Activated CD8-positive, alpha-beta memory T cell treated with anti-CD3 and anti-CD28 coated beads, Interleukin-2, amount 10 ng/mL, durations not matched to agents 7 days and 5 days (primary cell): ENCODE measurements at places on chromosomes 11 and 22.

- no peak for DNase-seq
Measured at GRCh38 chr11:35927682-35928081, 16.2 kb upstream of the LDLRAD3 start.

DNA sequence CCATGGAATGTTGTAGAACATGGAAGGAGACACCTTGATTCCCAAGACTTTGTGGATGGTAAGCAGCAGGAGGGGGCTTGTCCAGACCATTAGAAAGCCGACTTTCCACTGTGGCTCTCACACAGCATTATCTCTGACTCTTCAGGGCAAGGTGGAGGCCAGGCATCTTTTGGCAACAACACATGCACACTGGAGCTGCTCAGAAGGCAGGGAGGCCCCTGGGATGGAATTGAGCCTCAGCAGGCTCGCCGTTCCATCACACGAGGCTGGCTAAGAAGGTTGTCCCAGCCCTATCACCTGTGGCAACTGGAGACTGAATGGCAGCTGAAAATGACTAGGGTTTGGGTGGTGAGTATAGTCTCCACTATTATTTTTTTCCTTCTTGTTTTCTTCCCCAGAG is 76.3 kb upstream of the TMEM45B start:
- DNase-seq = no peak

GRCh38 chr11:35274909-35275785 is 136.2 kb downstream of the CD44 start:
- DNase-seq = no peak

- DNase-seq = no peak
Measured at GRCh38 chr22:39384750-39385480, 14.7 kb upstream of the TAB1 start.

GRCh38 chr11:69119190-69119589 is 36.5 kb upstream of the SMIM38 start:
- no peak for DNase-seq

DNA sequence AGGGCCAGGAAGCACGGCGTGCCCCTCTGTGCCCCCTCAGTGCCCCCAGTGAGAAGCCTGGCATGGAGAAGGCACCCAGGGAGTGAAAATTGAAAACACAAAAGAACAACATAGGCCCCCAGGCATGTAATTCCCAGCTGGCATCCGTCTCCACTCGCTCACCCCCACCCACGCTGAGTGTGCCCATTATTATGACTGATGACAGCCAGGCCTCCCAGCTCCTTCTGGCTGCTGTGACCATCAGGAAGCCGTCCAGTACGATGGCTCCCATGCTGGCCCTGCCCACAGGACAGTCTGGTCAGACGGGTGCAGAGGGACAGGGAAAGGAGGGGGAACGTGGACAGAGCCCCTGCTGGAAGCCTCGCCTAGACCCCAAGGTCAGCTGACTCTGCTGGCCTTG is 30.1 kb downstream of the ELFN2 start:
- no peak for DNase-seq

GRCh38 chr22:47361247-47361646 is 598.8 kb downstream of the TBC1D22A start:
- DNase-seq = no peak

DNA sequence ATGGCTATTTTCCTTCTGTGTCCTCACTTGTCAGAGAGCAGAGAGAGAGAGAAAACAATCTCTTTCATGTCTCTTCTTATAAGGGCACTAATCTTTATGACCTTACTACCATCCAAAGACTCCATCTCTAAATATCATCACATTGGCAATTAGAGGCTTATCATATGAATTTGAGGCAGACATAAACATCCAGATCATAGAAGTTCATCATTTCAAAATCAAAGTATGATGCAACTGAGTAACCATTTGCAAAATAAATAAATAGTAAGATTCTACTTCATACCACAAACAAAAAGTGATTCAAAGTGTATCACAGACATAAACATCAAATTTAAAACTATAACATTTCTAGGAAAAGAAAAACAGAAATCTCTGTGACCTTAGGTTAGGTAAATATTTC is 504.7 kb upstream of the ARHGAP42 start:
- DNase-seq = no peak

DNA sequence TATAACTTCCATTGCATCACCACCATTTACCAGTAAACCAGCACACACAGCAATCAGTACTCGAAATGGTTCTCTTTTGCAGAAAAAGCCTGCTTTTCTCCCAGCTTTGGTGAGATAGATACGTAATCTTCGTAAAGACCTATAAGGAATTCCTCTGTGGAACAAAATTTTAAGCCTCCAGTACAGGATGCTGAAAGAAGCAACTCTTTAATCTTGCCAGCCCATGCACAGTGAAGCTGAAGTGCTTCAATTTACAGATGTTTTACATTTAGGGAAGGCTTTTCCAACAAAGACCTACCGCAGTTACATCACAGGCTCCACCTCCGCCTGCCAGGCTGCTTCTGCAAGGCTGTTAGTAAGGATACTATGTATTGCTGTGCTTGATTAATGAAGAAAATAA is 1.9 kb downstream of the ELMOD1 start:
- DNase-seq = no peak

GRCh38 chr11:35623621-35624168 is 5.4 kb downstream of the FJX1 start:
- no peak for DNase-seq

DNA sequence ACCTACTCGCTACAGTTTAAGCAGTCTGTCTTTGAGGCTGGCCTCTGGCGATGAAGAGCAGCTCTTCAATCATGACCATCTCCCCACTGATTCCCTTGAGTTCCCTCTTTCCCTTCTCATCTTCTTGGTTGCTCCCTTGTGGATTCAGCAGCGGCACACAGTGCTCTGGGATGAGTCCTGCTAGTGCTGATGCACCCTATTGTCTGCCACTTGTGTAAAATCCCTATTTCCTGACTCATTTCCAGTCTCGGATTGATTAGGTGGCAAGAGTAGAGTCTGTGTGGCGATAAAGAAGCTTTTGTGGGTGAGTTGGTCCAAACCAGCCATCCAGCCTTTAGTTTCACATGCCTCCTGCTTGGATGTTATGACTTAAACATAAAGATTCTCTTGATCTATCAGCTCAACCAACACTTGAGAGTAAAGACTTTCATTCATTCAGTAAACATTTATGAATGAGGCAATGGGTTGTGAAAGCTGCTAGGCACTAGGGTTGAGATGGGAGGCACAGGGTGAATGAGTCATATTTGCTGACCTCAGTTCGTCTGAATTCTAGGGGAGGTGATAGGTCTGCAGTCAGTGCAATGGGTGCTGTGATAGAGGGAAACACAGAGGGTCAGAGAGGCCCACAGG is 219.4 kb upstream of the RAG2 start:
- no peak for DNase-seq

- DNase-seq = no peak
Measured at GRCh38 chr11:134471716-134472455, 59.8 kb upstream of the B3GAT1 start.

DNA sequence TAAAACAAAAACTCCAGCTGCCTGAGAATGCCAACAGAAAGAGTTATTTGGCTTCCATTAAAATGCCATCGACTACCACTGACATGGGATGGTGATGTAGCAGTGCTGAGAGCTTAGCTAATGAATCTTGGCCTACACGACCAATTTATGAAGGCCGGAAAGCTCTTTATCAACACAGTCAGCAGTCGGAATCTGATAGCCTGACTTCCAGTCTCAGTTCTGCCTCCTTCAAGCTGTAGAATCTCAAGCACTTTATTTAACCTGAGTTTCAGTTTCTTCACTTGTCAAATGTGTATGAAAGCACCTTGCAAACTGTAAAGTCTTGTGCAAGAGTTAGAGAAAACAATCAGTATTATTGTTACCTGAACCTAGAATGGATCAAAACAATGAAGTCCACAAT is 335.7 kb upstream of the NARS2 start:
- no peak for DNase-seq
